ENCODE measurements at places on chromosomes 16 and 17. TPM values are rescaled to one million over a fixed set of nuclear protein-coding genes. Genes with fewer than 3 reads are reported as not detected.
A peak's percentile ranks its signal among the peaks of the same experiment; 100 is the strongest.

DNA sequence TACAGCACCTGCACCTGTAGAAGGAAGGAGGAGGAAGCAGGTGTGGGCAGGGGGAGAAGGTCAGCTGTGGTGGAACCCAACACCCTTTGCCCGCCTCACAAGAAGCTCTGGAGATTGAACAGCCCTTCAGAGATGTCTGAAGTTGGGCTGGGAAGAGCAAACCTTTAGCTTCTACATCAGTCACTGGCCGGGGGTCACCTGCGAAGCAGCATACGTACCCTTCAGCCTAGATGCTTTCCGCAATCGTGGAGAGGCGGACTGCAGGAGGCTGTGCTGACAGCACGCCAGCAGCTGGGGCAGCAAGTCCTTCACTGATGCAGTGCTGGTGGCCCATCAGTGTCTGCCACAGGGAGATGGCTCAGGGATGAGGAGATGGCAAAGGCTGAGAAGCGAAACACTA lies 5.2 kb upstream of the HS3ST3B1 start:
- no peak for DNase-seq

GRCh38 chr16:3737181-3737580 lies 19.9 kb upstream of the TRAP1 start:
- no peak for DNase-seq

DNA sequence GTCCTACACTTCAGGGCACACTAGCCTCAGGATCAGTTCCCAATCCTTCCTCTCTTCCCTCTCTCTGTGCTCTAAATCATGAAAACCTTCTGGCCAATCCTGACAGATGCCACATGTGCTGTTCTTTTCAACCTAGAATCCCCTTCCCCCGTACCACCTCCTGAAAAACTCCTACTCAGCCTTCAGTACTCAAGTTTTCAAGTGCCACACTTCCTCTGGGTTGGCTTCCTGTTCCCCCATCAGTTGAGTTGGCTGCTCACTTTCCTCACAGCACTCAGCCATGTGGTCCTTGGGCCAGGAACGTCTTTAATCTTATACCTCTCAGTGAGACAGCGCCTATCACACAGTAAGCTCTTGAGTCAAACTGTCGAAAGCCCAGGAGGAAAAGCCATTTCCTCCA lies 3.3 kb downstream of the ASPHD1 start:
- no peak for DNase-seq

- no peak for DNase-seq
Observed at GRCh38 chr17:14323522-14323981, 22.7 kb downstream of the HS3ST3B1 start.

- peak; percentile 68 for DNase-seq
Observed at GRCh38 chr17:79393358-79394052, 217.3 kb downstream of the RBFOX3 start.

- no peak for DNase-seq
Observed at GRCh38 chr17:20771104-20771503, 191.6 kb downstream of the CDRT15L2 start.

GRCh38 chr17:13395862-13396261 lies 205.9 kb downstream of the HS3ST3A1 start:
- DNase-seq, result no peak

DNA sequence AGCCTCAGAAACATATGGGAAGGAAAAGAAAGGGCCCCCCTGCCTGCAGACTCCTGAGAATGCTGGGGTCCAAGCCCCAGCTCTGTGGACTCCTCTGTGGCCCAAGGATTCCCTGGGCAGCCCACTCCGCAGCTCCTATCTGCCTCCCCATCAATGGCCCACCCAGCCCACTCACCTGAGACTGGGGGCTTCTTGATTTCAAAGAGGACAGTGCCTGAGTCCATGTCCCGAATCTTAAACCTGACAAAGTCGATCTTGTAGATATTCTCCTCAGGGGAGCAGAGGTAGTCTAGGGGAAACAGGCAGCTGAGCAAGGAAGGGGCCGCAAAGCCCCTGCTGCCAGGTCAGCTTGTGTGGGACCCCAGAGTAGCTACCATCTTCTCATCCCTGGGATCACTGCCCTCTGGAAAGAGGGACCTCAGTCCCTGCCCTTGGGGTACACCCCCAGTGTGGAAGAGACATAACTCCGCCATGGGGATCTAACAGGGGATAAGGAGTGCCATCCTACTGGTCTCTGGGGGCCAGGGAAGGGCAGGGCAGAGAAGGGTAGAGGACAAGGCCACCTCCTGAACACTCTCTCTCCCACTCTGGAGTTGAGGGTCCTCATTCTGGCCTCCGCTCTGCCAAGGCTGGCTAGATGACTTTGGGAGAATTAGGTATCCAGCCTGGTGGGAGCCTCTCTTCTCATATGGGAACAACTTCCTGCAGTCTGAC lies 3.9 kb downstream of the UNC119 start:
- DNase-seq, result no peak

Gene GRAPL
- total RNA-seq, result not detected

- no peak for DNase-seq
Observed at GRCh38 chr16:75088216-75088615, 28.4 kb downstream of the LDHD start.

DNA sequence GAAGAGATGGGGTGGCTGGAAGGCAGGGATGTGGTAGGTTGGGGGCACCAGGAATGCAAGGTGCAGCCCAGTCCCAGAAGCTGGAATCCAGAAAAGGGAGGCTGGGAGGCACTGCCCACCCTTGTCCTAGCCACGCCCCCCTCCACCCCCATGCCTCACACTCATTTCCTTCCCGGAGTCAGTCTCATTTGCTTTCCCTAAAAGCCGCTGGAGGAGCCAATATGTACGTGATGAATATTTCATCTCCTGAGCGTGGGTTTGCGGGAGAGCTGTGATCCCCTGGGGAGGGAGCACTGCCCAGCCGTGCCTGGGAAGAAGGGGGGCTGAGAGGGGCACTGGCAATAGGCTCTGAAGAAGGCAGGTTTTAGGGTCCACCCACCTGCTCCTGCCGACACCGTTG lies 124.5 kb upstream of the LHX1 start:
- no peak for DNase-seq

DNA sequence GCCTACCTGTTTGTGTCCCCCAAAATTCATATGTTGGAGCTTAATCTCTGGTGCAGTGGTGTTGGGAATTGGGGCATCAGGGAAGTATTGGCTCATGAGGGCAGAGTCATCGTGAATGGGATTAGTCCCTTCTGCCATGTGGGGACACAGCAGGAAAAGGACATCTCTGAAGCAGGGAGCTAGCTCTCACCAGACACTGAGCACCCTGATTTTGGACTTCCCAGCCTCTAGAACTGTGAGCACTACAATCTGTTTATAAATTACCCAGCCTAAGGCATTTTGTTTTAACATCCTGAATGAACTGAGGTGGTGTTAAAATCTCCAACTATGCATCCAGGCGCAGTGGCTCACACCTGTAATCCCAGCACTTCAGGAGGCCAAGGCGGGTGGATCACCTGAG lies 206.0 kb downstream of the SEC14L1 start:
- DNase-seq, result peak; percentile 19

Gene SMTNL2
- total RNA-seq, result not detected

- DNase-seq, result no peak
Observed at GRCh38 chr16:77945126-77945525, 77.2 kb upstream of the CLEC3A start.

DNA sequence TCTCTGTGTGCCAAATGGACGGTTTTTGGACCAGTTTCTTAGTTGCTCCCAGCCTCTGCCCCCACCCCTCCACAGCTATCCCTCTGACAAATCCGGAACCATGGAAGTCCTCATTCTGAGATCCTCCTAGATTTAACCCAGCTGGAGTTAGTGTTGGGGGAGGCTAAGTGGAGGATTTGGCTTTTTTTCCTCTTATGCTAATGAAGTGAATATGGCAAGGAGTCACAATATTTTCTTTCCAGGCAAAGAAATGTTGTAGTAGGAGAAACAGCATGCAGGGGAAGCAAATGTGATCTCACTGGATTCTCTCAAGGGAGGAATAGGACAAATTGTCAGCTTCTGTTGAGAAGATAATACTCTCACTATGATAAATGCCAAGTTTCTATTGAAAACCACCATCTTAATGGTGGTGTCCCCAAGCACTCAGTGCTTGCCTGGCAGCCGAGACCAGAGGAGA lies 159.5 kb downstream of the MSI2 start:
- no peak for DNase-seq

DNA sequence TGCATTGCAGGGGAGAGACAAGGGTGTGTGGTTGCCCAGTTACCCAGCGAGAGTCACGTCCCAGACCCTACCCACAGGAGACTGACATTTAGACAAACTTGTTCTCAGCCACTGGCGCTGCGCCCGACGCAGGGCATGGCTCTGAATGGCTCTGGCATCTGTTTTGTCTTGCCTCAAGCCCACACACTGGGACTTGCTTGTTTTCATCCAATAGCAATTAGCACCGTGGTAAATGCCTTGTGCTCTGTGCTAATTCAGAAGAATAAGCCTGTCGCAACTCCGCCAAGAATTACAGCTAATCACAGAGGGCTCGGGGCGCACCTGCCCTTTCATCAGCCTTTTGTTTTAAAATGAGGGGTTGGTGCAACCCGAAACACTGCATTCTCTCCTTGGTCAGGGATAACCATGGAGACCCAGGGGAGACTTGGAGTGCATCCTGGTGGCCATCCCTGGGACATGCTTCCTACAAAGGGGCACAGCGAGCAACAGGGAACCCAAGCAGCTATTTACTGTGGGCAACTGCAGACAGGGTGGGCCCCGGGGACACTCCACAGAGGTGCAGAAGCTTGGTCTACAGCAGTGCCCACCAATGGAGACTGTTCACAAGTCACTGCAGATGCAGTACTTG lies 220.6 kb upstream of the ZFHX3 start:
- no peak for DNase-seq

- no peak for DNase-seq
Observed at GRCh38 chr16:6493555-6493954, 839.1 kb upstream of the RBFOX1 start.

Gene KIF2B
- total RNA-seq, result not detected

DNA sequence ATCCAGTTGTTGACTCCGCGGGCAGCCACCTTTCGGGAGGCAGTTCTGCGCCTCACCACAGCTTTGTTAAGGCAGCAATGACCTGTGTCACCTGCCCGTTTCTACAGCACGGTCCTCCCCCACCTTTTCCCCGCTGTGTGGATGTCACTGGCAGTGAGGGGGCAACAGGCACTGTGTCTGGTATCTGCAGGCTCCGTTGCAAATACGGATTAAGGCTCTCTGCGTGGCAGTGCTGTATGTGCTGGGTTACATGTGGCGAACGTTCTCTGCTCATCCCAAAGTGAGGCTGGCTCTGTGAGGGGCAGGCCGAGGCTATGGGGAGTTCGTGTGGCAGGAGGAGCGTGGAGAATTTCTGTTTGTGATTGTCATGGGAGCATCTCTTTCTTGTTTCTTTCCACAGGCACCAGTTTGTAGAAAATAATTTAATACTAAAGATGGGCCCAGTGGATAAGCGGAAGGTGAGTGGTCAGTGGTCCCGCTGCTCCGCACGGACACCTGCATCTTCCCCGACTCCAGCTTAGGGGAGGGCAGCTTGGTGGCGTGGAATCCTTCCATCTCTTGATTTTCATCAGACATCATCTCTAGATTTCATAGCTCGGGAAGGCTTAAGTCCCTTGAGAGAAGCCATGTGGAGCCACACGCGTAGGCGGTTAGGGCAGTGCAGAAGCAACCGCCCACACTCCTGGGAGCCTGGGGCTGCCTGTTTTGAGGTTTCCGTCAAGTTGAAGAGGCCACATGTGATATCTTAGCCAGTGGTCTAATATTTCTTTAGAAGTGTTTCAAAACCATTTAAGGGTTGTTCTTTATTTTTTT lies 57.8 kb downstream of the PDPK1 start:
- DNase-seq, result peak; percentile 22

Gene LPO
- not detected for total RNA-seq

Gene KRTAP9-4
- not detected for total RNA-seq

GRCh38 chr17:29253037-29253436 lies 6.4 kb downstream of the CRYBA1 start:
- no peak for DNase-seq

- no peak for DNase-seq
Observed at GRCh38 chr16:695355-696089, 5.3 kb upstream of the WDR24 start.

DNA sequence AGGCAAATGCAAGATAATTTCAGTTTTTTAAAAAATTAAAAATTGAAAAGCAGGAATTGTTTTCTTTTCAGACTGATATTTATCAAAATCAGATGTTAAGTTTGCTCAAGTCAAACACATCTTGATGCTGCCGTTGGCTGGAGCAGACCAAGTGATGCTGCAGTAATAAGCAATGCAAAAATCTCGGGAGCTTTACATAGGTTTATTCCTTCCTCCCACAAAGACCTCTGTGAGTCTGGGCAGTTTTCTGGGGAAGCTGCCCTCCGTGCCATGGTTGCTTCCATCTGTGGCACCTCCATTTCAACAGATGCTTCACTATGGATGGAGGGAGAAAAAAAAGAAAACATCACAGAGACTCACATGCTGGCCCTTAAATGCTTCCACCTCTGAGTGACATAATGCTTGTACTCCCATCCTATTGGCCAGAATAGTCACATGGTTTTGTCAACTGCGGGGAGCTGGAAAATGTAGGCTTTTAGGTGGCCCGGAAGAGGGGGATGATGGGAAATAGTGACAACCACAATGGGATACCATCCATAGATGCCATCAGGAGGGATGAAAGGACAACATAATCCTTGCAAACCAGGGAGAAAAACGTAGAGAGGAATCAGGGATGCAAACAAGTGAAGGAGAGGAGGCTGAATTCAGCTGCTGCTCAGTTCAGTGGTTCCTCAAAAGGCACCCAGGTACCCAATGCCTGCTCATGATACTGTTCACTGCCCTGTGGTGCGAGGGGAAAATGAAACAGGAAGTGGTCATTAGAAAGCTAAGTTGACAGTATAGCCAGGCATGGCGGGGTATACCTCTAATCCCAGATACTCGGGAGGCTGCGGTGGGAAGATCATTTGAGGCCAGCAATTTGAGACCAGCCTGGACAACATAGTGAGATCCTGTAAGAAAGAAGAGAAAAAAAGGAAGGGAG lies 13.5 kb upstream of the ERCC4 start:
- DNase-seq, result no peak

GRCh38 chr16:324451-325334 lies 27.8 kb downstream of the AXIN1 start:
- no peak for DNase-seq

Gene FOXC2
- total RNA-seq, result 3.9 TPM

DNA sequence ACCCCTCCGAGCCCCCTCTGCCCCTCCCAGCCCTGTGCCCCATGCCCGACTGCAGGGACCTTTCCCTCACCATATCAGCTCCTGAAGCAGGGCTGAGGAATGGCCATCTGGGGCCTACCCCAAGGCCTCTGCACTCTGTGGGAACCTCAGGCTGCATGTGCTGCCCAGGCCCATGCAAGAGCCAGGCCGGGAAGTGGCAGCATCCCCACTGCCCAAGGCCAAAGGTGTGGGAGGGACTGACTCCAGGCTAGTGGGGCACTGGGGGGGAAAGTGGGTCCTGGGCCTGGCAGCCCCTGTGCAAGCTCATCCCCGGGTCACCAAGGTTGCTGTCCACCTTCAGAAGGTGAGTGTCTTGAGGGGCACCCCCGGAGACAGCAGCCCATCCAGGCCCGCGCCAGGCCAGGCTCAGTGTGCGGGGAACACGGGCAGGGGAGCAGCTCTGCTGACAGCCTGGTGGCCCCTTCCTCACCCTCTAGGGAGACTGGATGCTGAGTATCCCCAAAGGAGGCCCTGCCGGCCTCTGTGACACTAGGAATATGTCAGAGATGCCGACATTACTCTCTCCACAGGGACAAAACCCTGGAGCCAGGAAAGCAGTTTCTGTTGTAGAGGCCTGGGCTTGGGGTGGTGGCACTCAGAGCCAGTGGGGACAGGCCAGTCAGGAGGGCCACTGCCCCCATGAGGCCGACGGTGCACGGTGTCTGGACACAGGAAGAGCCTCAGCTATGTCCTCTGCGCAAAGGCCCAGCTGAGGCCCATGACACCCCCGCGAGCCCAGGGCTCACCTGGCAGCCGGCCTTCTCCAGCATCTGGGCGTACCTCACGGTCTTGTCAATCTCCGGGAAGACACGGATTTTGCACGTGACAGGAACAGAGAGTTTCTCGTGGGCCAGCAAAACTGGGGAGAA lies 3.3 kb downstream of the DUS1L start:
- no peak for DNase-seq

Data from SJSA1 (cell line).